ENCODE measurements at places on chromosomes 2 and 18.

- DNase-seq: no peak
These were observed 182.2 kb downstream of the FIGN start for GRCh38 chr2:163553601-163554000.

GRCh38 chr2:20620271-20620681 lies 30.6 kb downstream of the HS1BP3 start:
- DNase-seq: no peak

- no peak for DNase-seq
These were observed 224.6 kb downstream of the PHLPP1 start for GRCh38 chr18:62939926-62940325.

- DNase-seq: no peak
These were observed 159.2 kb downstream of the SOX11 start for GRCh38 chr2:5851410-5851809.

DNA sequence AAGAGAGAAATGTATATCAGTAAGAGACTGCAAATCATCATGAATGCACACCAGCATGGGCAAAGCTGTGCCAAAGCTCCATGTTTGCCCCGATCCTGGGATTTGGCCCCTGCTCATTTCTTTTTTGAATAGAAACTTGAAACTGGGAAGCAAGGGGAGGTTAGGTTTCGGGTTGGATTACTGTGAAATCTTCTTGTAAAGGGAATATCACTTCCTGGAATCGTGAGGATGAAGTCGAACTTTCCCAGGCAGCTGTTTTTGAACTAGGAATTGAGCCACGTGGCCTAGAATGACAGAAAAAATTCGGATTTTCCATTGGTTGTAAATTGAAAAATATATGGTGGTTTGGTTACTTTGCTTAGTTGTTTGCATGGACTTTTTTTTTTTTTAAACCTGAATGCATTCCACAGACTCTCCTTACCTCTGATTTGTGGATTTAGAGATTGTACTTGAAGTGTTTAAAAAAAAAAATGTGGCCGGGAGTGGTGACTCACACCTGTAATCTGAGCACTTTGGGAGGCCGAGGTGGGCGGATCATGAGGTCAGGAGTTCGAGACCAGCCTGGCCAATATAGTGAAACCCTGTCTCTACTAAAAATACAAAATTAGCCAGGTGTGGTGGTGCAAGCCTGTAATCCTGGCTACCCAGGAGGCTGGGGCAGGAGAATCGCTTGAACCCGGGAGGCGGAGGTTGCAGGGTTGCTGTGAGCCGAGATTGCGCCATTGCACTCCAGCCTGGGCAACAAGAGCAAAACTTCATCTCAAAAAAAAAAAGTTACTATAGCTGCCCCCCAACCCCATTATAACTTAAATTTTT lies 32.1 kb downstream of the GRHL1 start:
- no peak for DNase-seq

DNA sequence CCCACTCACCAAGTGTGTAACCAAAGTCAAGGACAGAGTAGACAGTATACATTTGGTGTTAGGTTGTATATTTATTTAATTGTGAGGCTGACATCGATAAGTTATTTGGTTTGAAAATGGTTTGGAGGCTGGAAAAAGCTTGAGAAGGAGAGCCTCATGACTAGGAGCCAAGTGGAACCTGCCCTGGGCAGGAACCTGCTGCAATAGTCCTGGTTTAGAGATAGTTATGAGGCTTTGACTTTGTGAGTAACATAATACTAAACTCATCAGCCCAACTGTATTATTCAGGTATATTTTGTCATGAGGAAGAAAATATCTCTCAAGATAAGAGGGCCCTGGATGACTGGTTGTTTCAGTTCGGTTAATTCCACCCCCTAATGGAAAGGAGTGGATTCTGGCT lies 234.3 kb upstream of the CYRIA start:
- no peak for DNase-seq

DNA sequence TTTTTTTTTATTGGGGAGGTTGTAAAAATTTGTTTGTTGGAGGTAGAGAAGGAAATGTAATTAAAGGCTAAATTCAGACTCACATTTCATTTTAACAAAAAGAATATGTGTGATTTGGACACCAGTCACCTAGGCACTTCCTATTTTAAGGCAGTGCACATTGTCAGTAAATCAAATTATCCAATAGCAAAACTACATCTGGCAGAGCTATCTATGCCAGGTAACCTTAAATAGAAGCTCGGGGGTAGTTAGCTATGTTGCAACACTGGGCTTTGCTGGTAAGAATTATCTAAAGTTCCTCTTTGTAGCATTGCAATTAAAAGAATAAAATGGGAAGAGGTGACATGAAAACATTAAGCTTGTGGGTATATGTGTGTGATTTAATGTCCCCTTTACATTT lies 1064.4 kb upstream of the ZEB2 start:
- DNase-seq: no peak

- peak; percentile 30 for DNase-seq
These were observed 153.4 kb downstream of the GPD2 start for GRCh38 chr2:156589381-156590079.

DNA sequence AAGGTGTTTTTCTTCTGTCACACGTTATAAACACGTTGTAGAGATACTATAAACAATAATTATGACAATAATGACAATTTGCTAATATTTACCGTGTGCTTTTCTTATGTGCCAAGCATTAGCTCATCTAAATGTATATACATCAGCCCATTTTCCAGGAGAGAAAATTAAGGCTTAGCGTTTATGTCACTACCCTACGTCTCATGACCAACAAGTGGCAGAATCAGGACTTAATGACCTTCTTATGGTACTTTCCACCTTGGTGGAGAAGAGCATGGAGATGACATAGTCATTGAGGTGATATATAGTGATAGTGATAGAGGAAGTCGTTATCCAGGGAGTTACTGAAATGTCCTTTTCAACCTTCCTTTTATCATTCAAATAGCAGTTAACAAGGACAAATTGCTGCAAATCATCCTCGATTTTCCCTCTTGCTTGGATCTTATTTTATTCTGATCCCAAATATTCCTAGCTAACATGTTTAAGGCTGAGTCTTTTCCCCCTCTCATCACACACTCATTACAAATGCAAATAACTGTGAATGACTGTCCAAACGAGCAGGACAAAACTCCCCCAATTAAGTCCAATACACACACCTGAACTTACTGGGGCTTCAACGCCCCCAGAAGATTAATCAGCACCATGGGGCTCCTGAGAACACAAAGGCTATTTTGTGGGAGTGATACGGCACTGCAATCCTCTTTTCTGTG lies 27.3 kb downstream of the SPRED2 start:
- no peak for DNase-seq

- no peak for DNase-seq
These were observed 8.2 kb downstream of the MXD1 start for GRCh38 chr2:69923116-69923515.

DNA sequence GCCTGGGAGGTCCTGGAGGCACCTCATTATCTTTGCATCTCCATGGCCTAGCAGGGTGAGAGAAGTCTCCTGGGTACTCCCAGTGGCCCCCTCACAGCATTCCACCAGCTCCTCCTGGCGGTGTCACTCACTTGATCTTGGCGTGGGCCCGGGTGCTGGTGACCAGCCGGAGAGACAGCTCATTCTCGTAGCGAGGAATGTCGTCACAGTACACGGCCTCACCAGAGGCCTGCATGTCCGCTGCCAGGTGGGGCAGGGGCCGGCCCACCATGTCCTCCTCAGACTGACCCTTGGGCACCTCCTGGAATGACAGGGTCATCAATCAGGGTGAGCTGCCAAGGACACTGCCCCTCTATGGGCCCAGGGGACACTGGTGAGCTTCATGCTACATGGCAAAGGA lies 42.4 kb downstream of the XDH start:
- DNase-seq: no peak

GRCh38 chr2:6913415-6914157 lies 3.6 kb upstream of the RNF144A start:
- no peak for DNase-seq

- no peak for DNase-seq
These were observed 885.7 kb downstream of the DCC start for GRCh38 chr18:53225567-53226325.

DNA sequence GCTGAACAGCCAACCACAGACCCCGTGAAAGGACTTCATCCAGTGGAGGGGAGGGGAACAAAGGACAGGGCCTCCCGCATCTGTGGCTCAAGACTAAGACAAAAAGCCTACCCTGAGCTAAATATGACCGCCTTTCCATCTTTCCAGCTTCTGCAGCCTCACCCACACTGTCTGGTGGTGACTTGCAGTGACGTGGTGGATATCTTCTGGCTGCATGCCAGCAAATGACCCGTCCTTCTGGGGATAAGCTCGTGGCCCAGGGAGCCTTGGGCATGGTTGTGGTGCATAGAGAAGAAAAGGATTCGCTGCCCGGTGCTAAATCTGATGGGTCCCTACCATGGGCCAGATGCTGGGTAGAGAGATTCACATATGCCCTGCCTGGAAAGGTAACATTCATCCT lies 8.7 kb upstream of the NGEF start:
- DNase-seq: no peak

- no peak for DNase-seq
These were observed 43.0 kb upstream of the RAB6C start for GRCh38 chr2:129936334-129936934.

- DNase-seq: no peak
These were observed 921.3 kb downstream of the CPS1 start for GRCh38 chr2:211477537-211478275.

Measured in stromal cell of bone marrow (primary cell).